K562 (cell line): ENCODE measurements at places on chromosomes 7 and 10.

- no peak for DNase-seq
Measured at GRCh38 chr10:75260990-75261389, 25.2 kb upstream of the COMTD1 start.

DNA sequence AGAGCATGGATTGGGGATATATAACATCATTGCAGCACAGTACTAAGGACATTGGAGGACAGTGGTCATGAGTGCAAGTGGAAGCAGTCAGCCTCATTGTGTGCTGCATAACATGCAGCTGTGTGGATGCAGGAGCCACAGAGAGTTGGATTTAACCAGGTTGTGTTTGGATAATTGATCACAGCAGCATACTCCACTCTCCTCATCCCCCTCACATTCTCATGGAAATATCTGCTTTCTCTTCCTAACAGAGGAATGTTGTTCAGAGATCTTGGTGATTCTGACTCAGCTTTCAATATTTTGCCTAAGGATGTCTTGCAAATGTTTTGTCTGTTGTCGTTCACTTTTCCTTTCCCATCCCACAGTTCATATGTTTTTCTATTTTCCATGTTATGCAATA is 31.8 kb upstream of the LSM8 start:
- DNase-seq = no peak

DNA sequence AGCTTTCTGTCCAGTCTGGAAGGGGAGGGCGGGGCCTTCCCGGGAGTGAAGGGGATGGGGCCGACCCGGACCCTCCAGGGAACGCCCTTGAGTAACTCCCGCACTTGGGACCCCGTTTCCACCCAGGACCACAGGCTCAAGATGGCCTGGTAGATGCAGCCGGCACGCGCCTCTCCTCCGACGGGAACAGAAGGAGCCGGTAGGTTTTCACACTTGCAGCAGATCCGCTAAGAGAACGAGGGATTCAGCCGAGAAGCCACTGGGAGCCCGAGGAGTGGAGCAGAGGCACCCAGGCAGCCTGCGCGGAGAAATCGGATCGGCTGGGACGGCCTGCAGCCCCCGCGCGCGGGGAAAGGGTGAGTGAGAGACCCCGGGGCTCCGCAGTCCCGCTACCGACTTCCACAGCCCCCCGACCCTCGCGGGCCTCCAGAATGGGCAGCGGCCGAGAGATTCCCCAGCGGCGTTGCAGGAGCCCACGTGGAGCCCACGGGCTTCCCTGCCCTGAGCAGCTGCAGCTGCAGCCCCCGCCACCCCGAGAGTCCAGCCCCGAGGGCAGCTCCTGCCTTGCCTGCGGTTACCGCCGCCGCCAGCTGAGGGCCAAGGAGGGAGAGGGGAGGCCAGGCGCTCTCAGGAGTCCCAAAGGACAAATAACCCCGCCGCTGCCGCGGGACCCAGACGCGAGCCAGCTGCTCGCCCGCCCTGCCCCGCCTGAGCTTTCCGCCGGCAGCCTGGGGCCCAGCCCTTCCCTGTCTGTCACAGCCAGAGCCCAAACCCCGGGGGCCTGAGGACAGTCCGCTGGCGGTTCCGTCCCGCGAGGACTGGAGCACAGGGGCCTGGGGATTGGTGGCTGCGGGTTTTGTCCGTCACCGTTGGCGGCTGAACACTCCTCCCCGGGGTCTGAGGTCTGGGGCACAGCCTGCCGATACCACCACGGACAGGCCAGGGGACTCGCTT is 21.8 kb downstream of the IFT22 start:
- no peak for DNase-seq

DNA sequence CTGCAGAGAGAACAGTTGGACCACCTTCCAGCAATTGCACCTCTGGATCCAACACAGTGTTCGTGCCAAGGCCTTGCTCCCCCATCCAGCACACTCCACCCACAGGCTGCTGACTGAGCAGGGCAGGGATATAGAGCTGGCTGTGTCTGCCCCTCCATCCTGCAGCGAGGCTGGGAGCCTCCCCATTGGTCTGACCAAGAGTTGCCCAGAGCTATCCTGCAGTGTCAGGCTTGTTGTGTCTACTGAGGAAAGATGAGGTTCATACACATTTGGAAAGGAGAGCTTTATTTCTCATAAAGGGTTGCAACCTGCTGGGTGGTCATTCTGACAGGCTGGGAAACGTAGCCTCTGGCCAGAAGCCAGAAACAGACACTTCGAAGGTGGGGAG is 27.1 kb downstream of the PRF1 start:
- no peak for DNase-seq

- no peak for DNase-seq
Measured at GRCh38 chr7:77226357-77226839, 26.8 kb upstream of the FGL2 start.

DNA sequence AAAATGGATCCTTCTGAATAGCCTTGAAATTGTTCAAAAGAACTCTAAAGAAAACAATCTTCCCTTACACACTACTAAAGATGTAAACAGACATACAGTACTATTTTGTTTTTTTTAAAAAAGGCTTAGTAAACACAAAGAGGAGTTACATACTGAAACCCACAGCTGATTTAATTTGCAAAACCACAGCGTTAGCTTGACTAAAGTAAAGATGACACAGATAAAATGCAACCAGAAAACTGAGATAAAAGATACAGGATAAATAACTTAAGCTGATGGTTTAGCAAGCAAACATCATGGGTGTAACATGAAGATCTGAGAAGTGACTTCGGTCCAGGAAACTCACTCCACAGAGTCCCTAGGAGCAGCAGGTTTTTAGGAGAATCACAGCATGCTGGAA is 21.8 kb downstream of the PRKCQ start:
- DNase-seq = no peak

GRCh38 chr7:102099474-102099873 is 187.2 kb upstream of the SH2B2 start:
- no peak for DNase-seq

DNA sequence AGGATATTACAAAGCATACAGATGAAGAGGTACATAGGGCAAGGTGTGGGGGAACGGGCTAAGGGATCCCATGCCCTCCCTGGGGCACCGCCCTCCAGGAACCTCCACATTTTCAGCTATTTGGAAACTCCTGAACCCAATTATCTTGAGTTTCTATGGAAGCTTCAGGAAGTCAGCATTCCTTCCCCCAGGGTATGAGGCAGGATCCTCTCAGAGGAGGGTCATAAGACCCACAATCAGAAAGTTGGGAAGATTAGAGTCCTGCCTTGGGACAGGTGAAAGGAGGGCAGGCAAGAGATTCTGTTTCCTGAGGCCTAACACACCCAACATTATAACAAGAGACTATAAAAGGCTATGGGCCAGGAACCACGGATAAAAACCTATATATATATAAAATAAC is 98.0 kb downstream of the RALA start:
- DNase-seq = no peak

DNA sequence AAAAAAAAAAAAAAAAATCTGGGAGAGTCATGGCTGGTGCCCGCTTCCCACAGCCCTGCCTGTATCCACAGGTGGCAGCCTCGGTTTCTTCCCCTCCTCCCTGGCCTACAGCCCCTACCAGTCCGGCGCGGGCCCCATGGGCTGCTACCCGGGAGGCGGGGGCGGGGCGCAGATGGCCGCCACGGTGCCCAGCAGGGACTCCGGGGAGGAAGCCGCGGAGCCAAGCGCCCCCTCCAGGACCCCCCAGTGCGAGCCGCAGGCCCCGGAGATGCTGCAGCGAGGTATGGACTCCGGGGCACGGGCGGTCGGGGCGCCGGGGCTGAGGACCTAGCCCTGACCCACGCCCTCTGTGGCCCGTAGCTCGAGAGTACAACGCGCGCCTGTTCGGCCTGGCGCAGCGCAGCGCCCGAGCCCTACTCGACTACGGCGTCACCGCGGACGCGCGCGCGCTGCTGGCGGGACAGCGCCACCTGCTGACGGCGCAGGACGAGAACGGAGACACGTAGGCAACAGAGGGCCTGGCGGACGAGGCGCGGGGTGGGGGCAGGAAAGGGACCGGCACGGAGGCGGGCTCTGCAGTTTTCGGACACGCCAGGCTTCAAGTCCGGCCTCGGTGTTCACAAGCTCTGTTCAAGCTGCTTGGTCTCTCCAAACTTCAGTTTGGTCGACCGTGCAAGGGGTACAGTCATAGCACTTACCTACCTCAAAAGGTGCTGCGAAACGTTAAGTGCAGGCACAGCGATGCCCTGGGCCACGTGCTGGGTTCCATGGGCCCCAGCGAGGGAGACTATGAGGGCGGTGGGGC is 3.9 kb downstream of the NFKB2 start:
- DNase-seq = peak; percentile 78

DNA sequence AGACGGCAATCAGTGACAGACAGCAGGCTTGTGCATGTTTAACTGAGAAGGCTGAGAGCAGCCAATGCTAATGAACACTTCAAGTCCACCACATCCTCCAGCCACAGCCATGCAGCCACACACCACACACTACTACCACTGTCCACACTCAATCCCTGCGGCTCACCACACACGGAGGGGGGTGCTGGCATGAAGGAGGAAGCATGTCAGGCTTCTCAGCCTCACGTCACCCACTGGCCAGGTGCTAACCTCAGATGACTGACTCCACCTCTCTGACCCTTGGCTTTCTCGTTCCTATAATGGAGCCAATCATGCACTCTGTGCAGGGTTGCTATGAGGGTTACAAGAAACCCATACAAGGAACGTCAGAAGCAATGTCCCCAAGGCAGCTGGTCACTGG is 165.4 kb upstream of the RNF32 start:
- DNase-seq = no peak

DNA sequence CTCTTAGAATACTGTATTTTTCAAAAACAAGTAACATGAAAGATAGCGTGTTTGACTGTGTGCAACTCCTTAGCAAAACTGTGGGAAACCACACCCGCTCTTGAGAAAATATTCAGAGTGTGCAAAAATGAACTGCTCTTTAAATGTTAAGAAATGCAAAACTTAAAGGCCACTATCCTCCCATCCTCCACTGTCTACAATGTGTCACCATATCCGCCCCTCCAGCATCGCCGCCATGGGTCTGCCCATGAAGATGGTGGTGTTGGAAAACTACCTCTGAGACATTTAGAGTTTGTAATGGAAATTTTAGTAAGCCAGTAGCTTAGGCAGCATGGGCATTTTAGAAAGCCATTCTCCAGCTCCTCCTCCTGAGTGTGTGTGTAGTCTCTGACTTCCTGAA is 20.1 kb upstream of the NMT2 start:
- DNase-seq = no peak

- DNase-seq = no peak
Measured at GRCh38 chr10:98509745-98510144, 63.0 kb upstream of the HPS1 start.

GRCh38 chr7:29043576-29043975 is 85.4 kb upstream of the TRIL start:
- DNase-seq = no peak

GRCh38 chr10:77157248-77158019 is 480.2 kb downstream of the KCNMA1 start:
- DNase-seq = no peak

DNA sequence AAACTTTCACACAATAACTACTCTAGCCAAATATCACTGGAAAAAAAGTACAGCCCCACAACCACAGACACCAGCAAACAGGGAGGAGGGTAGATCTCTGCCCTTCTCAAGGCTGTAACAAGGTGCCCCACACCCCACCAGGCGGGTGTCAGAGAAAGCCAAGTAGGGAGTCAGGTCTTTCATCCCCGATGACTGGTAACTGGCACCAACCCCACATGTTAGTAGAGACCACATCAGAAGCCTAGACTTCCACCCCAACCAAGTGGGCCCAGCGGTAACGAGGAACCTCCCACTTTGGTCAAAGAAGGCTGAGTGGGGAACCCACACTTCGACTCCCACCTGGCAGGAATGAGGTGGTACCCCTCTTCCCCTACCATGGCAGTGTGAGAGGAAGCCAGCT is 16.4 kb upstream of the RUFY2 start:
- no peak for DNase-seq

- DNase-seq = no peak
Measured at GRCh38 chr7:37251222-37251621, 197.4 kb downstream of the ELMO1 start.

DNA sequence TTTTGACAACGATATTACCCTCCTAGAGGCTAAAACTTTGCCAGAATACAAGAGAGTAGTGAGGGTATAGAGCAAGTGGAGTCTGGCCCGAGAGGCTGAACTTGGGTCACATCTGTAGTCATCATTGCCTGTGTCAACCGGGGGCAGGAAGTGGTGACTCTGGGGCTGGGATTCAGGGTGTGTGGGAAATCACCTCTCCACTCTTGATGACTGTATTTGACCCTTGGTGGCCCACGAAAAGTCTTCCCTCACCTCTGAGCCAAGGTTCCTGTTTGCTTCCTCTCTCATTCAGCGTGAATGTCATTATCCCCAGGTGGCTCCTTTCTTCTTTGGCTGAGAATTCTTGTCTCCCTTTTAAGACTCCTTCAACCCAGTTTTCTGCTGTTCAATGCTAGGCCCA is 240.4 kb downstream of the ABCA13 start:
- DNase-seq = no peak

- no peak for DNase-seq
Measured at GRCh38 chr10:10915215-10915614, 102.5 kb upstream of the CELF2 start.

GRCh38 chr10:95260397-95260881 is 30.4 kb downstream of the PDLIM1 start:
- DNase-seq = peak; percentile 17

GRCh38 chr10:34168439-34168838 is 646.7 kb downstream of the PARD3 start:
- no peak for DNase-seq

DNA sequence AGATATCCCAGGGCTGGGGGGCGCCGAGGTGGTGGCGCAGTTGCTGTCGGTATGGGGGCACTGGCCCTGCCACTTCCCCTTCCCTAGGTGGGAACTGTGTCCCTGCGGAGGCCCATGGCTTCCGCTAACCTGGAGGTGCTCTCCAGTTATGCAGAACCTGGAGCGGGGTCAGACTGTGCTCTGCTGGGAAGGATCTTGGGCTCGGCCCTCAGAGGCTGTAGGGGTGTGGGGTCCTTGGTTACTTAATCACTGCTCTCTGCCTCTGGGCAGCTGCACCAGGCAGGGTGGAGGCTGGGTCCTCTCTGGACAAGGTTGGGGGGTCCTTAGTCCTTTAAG is 2.4 kb downstream of the BRI3 start:
- DNase-seq = no peak

GRCh38 chr10:114825513-114826253 is 4.1 kb downstream of the FHIP2A start:
- no peak for DNase-seq

DNA sequence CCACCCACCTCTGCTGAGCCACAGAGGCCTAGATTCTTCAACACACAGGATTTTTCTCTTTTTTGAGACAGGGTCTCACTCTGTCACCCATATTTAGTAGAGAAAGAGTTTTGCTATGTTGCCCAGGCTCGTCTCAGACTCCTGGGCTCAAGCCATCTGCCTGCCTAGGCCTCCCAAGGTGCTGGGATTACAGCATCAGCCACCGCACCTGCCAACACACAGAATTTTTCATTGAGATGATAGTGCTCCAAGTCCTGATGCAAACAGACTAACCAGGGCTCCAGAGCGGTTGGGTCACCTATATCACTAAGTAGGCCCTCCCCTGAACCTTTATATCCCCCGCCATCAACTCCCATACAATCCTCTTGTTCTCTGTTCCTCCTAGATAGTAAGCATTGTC is 24.4 kb upstream of the ADRB1 start:
- no peak for DNase-seq

GRCh38 chr10:86105640-86106039 is 261.0 kb downstream of the GRID1 start:
- no peak for DNase-seq
